CD4-positive, alpha-beta T cell treated with Interferon gamma for 1 hour (primary cell): ENCODE measurements at places on chromosomes 7 and 10.

GRCh38 chr10:123884351-123884906 lies 7.2 kb downstream of the CPXM2 start:
- no peak for DNase-seq

DNA sequence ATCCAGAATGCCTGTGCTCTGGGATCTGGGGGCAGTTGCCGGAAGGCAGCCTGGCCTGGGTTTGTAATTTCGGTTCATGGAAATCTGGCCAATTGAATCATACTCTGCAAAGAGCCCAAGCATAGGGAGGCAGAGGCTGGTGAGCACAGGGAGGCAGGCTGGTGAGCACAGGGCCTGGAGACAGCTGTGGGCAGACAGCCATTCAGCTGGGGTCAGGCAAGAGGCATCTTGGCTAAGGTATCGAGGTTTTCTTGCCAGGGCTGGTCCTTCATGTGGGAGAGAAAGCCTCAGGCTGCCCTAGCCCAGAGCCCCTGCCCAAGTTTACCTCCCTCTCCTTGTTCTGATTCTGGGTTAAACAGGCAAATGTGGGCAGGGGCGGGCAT lies 63.7 kb upstream of the BAIAP2L1 start:
- no peak for DNase-seq

DNA sequence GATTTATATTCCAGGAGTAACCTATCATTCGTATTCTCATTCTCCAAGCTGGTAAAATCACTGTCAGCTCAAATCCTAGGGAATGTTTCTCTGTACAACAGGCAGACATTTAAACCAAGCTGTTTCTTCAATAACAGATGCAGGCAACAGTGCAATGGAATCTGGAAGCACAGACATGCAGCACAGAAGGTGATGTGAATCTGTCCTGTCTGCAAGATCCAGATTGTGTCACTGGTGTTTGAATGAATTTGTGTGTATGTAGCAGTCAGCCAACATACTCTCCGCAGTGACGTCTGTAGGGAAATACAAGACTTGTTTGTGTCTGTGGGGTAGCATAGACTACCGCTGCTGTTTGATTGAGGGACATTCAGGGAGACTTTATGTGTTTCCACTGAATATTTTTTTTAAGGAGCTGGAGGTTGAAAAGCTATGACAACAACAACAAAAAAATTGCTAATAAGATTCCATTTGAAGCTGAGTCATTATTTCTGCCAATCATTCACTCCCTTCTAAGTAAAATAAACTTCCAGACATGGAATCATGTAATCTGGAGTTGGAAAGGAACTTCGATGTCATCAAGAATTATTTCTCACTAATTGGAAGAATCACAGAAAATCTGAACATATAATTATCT lies 122.9 kb upstream of the MYO3A start:
- no peak for DNase-seq

- no peak for DNase-seq
Observed at GRCh38 chr7:43491984-43492383, 90.9 kb upstream of the STK17A start.

- DNase-seq = no peak
Observed at GRCh38 chr10:26698909-26699308, 1.4 kb downstream of the PDSS1 start.

- no peak for DNase-seq
Observed at GRCh38 chr7:134886353-134887057, 99.8 kb upstream of the AGBL3 start.

DNA sequence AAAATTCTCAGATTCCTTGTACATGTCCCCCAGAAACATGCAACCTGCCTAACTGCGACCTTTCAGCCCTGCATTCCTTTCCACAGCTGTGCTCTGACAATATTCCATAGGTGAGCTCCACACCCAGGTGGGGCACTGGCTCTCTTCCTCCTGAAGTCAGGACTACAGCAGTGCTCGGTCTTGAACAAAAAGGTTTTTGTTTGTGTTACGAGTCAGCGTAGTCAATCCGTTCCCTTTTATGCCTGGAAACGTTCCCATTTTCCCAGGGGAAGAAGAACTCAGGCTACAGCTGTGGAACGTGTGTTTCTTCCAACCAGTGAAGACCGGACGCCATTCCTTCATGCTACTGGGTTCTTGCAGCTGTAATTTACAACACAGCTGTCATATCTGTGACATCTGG lies 52.4 kb upstream of the PFKP start:
- DNase-seq = no peak

DNA sequence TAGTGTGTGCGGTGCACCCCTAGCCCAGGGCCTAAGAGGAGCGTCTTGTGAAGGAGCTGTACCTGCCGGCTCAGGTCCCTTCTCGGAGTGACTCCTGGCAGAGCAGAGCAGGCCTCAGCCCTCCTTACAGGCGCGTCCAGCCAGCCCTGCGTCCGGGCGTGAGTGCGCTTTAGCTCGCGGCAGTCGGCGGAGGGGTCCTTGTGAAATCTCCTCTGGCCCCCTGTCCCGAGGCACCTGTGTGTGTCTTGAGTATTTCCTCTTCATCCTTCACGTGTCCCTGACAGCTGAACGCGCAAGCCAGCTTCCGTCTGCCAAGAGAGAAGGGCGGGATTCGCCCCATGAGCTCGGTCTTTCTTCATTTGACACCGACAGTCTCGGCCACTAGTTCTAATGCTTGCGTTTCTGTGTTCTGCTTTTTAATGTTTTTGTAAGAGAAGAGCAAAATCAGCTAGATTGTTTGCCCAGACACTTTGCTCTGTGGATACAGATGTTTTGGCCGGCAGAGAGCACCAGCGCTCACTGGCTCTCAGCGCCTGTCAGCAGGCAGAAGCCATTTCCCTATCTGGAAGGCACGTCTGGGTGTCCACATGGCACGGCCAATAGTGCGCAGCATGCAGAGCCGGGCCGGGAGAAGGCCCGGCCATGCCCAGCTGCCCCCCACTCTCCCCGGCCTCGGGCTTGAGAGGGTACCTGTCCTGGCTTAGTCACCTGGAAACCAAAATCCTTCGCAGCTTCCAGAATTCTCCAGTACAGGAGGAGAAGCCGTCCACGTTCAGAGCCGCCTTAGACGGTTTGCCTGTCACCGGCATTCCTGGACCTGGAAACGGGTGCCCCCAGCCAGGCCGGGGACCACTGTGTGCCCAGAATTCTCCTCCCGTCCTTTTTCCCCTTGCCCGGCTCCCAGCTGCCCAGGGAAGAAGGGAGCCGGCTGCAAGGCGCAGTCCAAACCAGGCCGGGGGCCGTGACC lies 7.0 kb downstream of the GET4 start:
- no peak for DNase-seq

GRCh38 chr10:107058331-107058730 lies 106.2 kb downstream of the SORCS1 start:
- no peak for DNase-seq

DNA sequence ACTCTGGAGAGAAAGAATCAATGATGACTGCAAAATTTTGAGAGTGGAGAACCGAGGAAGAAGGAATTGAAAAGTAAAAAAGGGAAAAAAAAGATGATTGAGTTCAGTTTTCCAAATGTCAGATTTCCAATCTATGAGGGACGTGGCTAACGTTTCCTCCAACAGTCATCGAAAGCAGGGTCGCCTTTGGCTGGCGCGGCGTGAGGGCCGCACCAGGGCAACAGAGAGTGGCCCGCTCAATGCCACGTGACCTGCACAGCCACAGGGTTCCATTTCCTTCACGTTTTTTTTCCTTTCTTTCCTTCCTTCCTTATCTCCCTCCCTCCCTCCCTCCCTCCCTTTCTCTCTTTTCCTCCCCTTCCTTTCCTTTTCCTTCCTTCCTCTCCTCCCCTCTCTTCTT lies 101.9 kb downstream of the WDR37 start:
- no peak for DNase-seq

DNA sequence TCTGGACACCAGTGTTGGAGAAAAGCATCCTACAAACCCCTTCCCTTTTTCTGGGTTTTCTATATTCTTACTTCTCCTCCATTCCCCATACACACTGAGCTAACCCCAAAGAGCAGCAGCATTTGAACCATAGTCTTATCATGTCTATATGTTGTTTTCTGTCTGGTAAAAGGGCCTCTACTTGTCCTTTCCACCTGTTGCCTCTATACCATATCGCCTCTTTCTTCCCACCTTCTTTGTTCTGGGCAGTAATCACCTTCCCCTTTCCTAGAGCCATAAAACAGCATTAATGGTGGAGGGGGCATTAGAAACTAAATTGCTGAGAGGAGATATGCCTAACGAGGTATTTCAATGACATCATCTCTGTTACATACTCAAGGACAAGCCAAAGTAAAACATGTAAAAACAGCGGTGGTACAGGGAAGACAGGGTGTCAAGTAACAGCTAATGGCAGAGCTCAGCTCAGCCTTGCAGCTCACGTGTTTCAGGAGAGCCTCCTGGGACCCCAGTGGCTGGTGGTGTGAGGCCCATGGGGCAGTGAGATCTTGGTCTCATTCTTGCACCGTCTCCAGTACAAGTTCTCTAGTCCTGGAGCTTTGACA lies 20.6 kb downstream of the NPY start:
- DNase-seq = no peak

- DNase-seq = no peak
Observed at GRCh38 chr7:157567666-157568065, 230.9 kb downstream of the DNAJB6 start.

DNA sequence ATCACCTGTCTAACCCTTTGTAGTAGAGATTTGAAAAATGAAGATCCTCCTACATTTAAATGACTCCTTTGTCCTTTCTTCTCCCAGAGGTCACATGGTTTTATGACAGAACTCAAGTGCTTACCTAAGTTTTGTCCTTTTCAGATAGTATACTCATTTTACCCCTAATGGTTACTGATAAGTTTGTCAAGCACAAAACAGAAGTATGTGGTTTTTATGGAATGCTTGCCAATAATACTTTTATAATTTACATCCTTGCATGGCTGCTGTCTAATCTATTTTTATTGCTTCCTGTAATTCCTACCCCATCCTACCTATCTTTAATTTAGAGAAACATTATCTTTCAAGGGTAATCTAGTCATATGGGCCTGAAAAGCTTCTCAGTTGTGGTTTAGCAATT lies 37.5 kb downstream of the HELLS start:
- DNase-seq = no peak

DNA sequence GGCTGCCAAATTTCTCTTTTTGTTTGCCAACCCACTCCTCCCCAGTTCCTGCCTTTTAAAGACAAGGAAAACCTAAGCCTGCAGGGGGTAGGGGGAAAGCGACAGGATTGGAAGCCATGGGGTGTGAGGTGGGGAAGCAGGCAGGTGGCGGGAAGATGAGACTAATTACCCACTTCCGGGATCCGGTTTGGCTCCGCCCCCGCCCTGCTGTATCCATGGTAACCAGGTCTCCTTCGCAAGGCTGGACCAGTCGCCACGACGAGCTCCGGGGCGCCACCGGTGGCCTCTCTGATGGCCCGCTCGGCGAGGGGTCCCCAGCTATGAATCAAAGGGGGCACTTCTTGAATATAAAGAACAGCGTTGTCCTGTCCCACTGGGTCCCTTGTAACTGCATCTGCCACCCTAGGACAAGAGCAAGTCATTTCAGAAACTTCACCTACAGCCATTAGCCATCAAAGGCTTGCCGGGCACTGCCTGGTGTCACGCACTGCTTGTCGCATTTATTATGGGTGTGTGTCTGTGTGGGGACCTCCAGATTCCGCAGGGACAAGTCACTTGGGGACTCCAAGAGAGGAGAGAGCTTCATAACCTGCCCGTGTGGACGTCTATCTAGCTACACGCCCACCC lies 55.4 kb upstream of the LMTK2 start:
- DNase-seq = peak; percentile 36

DNA sequence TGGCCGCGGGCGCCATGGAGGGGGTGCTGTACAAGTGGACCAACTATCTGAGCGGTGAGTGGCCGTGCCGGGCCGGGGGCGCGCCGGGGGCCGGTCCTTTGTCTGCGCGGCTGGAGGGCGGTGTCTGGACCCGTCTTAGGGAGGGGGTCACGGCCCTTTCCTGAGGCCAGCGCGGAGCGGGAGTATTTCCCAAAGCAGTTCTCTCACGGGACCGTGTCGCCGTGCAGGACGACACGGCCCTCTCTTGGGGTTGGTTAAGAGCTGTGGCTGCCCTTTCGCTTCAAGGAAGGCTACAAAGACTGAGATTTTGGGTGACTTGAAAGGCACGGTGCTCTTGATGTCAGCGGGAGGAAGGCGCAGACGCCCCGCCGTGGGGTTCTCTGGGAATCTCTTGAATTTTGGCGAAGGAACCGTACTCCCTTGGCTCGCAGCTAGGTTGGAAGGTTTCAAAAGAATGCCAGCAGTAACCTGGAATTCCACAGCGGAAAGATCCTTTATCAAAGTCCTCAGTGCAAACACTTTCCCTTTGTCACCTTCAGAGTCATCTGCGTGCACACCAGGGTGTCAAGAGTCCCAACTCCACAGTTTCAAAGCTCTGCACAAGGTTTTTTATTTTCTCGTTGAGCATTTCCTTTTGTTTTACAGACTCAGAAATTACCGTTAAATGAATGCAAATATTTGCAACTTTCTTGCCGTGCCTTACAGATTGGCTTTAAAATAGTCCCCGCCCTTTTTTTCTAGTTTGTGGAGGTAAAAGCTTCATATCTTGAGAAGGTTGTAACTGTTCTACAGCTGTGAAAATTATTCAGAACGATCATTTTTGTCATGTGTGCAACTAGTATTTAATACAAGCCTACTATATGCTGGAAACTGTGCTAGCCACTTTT lies 780 bp downstream of the PLEKHA8 start:
- peak; percentile 9 for DNase-seq

GRCh38 chr7:44789990-44790389 lies 6.5 kb upstream of the PPIA start:
- DNase-seq = no peak

GRCh38 chr7:3165681-3166580 lies 122.3 kb upstream of the CARD11 start:
- no peak for DNase-seq

DNA sequence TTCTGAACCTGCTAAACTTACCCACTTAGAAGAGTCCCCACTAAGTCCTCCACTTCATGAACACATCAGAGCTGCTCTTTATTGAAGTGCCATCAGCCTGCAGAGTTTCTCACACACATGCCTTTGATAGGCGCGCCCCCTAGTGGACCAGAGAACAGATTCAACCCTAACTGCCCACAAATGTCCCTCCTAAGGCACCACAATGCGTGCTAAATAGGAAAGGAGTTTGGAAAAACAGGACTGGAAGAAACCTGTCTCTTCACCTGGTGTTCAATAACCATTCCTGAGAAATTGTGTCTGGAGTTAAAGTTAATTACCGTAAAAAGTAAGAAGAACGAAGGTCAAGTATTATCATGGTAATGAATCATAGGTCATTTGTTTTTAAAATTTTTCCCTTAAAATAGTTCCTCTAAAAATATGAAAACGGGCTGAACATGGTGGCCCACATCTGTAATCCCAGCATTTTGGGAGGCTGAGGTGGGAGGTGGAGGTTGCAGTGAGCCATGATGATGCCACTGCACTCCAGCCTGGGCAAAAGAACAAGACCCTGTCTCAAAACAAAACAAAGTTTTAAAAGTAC lies 249.7 kb downstream of the ELMO1 start:
- peak; percentile 61 for DNase-seq

DNA sequence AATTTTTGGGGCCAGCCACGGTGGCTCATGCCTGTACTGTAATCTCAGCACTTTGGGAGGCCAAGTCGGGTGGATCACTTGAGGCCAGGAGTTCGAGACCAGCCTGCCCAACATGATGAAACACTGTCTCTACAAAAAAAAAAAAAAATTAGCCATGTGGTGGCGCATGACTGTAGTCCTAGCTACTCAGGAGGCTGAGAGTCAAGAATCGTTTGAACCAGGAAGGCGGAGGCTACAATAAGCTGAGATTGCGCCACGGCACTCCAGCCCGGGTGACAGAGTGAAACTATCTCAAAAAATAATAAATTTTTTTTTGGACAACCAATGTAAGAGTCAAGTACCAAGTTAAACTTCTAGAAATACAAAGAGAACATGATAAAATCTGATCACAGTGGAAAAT lies 164.6 kb downstream of the AVL9 start:
- DNase-seq = no peak

GRCh38 chr7:106864298-106865081 lies 592 bp upstream of the PIK3CG start:
- DNase-seq = no peak
